ENCODE measurements at places on chromosomes 16 and 17.

DNA sequence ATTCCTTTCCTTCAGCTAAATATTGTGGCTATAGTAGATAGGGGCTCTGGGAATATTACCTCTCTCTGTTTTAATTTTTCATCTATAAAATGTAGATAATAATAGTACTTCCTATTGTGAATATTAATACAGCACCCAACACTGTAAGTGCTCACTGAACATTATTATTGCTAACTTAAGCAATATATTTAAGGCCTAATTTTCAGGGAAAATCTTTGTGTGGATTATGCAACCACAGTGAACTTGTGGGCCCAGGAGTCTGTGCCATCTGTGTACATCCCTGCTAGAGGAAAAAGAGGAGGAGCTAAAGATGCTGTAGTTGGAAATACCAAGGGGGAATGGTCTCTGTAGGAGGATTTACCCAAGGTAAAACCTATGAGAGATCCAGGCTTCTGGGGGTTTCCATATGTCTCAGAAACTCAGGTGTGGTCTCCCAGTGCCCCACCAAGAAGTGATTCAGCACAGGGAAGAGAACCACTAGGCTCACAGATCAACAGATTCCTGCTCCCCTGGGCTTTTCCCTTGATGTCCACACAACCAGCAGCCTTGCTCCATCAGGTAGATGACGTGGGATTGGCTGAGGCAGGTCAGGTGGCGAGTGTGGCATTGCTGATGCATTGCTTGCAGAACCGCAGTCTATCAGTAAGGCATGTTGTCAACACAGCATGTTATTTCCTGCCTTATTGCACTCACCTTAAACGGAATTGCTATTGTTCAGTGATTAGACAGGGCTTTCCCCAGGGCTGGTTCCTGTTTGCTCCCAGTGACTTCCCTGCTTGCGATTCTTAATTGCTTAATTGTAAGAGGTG is 1.6 kb upstream of the N4BP1 start:
- H3K27ac ChIP-seq = peak overlapping the region; percentile 98
- H3K4me1 ChIP-seq = peaks cover 52% of the 10 kb centered on the region
- H3K27me3 ChIP-seq = no peaks in the 10 kb centered on the region
- peak; percentile 90 for DNase-seq
- peak overlapping the region; percentile 70 for H3K4me3 ChIP-seq
- H3K36me3 ChIP-seq = peaks cover 7% of the 10 kb centered on the region

DNA sequence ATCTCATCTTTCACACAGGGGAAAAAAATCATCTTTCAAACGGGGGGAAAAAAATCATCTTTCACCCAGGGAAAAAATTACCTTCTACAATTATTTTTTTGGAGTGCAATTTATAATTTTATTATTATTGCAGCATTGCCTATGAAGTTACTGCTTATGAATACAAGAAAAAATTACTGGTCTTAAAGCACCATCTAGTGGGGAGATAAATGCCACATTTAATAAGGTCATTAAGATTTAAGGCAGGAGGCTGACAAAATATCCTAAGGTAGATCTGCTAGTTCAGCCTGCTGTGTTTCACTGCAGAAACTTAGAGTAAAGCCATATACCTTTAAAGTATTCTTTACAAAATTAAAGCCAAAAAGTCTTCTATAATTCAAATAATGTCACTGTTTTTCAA is 13.7 kb downstream of the SHCBP1 start:
- no peak overlapping the region for H3K27ac ChIP-seq
- DNase-seq = no peak
- H3K27me3 ChIP-seq = no peaks in the 10 kb centered on the region
- H3K4me3 ChIP-seq = no peak overlapping the region
- peaks cover 47% of the 10 kb centered on the region for H3K36me3 ChIP-seq

DNA sequence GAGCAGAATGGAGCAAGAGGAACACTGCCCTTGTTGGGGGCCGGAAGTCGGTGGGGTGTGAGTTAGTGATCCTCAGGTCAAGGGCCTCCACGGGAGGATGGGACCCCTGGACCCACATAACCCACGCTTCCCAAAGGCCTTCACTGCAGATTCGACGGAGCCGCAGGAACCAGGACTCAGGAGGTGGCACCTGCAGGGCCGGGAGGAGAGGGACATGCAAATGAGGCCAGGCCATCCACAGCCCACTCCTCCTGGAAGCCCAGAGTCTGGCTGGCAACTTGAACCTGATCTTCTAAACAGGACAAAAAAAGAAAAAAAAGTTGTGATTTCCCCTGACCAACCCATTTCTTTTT is 299.9 kb downstream of the SOX9 start:
- DNase-seq = no peak
- H3K4me1 ChIP-seq = peaks cover 6% of the 10 kb centered on the region
- no peaks in the 10 kb centered on the region for H3K36me3 ChIP-seq
- no peak overlapping the region for H3K4me3 ChIP-seq
- no peak overlapping the region for H3K27ac ChIP-seq

GRCh38 chr17:6475411-6475810 is 31.2 kb downstream of the PIMREG start:
- no peaks in the 10 kb centered on the region for H3K27me3 ChIP-seq
- H3K36me3 ChIP-seq = no peaks in the 10 kb centered on the region
- DNase-seq = no peak
- H3K27ac ChIP-seq = no peak overlapping the region
- H3K4me1 ChIP-seq = no peaks in the 10 kb centered on the region

GRCh38 chr16:3515897-3516296 is 15.1 kb downstream of the CLUAP1 start:
- no peak for DNase-seq
- H3K4me1 ChIP-seq = peaks cover 14% of the 10 kb centered on the region
- peaks cover 41% of the 10 kb centered on the region for H3K36me3 ChIP-seq
- no peaks in the 10 kb centered on the region for H3K27me3 ChIP-seq

DNA sequence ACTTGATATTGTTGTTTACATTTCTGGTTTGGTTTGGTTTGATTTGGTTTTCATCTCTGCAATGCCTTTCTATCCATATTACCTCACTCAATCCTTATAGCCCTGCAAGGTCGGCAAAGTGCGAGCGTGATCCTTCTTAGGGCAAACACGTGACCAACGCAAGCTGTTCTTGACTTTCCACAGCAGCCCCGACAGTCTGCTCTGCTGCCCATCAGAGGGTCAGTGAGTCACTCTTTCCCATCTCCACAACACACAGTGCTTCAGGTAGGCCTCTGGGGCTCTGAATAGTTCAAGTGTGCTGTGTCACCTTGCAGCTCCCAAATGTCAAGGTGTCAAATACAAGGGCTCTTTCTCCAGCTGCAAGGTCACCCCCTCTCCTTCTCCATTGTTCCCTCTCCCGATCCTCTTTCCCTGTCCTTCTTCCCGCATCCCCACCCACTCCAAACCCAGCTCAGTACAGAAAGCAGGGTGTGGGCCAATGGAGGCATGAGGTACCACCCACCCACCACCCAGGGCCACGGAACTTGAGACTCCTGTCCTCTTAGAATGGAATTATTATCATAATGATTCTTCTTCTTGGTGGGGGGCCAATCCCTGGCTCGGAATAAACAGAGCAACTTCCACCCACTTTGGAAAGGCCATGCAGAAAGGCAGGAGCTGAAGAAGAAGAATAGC is 139.7 kb downstream of the SLC39A11 start:
- no peak for DNase-seq
- no peak overlapping the region for H3K27ac ChIP-seq
- H3K36me3 ChIP-seq = no peaks in the 10 kb centered on the region

DNA sequence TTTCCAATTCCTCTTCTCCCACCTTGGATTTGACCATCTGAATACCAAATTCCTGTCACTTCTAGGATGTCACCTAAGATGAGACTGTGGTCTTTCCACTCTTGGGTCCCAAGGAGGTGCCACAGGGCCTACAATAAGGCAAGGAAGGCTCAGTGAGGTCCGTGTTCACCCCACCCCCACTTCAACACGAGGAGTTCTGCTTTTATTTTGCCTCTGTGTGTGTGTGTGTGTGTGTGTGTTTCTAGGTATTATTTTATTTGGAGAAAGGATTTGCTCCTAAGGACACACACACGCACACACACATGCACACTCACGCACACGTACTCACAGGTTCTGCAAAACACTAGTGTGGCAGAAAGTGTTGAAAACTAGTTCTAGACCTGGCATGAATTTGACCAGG is 24.5 kb upstream of the PHOSPHO1 start:
- no peak overlapping the region for H3K27ac ChIP-seq
- H3K4me1 ChIP-seq = peaks cover 4% of the 10 kb centered on the region

GRCh38 chr16:56688762-56689161 is 6.5 kb downstream of the MT1X start:
- H3K36me3 ChIP-seq = peaks cover 9% of the 10 kb centered on the region
- peaks cover 3% of the 10 kb centered on the region for H3K27me3 ChIP-seq
- H3K4me3 ChIP-seq = no peak overlapping the region
- no peak for DNase-seq
- peaks cover 10% of the 10 kb centered on the region for H3K4me1 ChIP-seq

GRCh38 chr17:75783069-75783783 is 1.4 kb upstream of the UNK start:
- peak; percentile 42 for DNase-seq
- peak overlapping the region; percentile 91 for H3K4me3 ChIP-seq
- peaks cover 48% of the 10 kb centered on the region for H3K4me1 ChIP-seq
- H3K36me3 ChIP-seq = peaks cover 37% of the 10 kb centered on the region

DNA sequence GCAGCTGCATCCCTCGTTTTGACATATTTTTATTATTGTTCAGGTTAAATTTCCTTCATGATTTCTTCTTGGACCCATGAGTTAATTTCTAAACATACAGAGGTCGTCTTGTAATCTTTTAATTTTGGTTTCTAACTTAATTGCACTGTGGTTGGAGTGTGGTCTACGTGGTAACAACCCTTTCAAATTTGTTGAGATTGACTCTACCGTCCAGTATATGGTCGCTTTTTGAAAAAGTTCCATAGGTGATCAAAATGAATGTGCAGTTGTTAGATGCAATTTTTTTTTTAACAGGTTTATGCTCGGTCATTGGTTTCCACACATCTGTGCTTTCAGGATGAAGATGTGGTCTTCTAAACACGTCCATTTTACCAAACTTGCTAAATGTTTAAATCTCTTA is 11.0 kb upstream of the SLC6A4 start:
- H3K27me3 ChIP-seq = peaks cover 2% of the 10 kb centered on the region
- DNase-seq = no peak
- no peak overlapping the region for H3K4me3 ChIP-seq
- peaks cover 35% of the 10 kb centered on the region for H3K36me3 ChIP-seq

GRCh38 chr17:48809182-48809581 is 7.8 kb downstream of the TTLL6 start:
- DNase-seq = no peak
- no peaks in the 10 kb centered on the region for H3K36me3 ChIP-seq
- peaks cover 20% of the 10 kb centered on the region for H3K27me3 ChIP-seq
- no peak overlapping the region for H3K4me3 ChIP-seq
- no peaks in the 10 kb centered on the region for H3K4me1 ChIP-seq

DNA sequence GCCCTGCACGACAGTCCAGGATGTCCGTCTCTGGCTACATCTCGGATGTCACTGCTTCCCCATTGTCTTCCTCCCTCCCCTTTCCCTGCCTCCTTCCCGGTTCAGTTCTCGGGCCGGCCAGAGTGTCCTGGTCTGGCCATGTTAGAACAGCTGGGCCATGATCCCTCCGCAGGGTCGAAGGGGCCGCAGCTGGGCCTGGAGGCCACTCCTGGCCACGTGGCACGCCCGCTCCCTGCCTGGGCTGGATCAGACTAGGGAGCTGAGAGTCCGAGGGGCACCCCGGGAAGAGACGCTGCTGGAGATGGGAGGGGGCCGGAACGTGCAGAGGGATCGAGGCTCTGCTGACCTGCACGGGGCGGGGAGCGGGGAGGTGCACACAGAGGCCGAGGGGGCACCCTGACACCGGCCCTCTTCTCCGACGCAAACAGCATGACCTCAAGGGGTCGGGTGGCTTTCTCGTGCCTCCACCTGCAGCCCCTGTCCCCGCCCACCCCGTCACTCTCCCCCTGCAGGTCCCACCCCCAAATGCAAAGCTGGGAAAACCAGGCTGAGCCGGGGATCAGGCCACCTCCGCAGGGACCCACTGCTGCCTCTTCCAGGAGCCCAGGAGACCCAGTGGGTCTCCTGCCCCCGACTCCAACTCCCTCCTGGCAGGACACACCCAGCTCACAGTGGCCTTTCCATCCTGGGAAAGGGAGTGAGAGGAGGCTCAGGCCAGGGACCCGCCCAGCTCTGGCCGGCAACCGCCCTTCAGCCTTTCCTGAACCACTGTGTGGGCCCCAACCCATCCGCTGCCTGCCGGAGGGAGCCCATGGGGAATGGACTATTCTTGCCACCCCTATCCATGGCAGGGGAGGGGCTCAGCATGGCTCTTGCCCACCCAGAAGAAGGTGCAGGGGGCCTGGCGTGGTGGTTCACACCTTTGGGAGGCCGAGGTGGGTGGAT is 38.5 kb downstream of the CTU2 start:
- peak overlapping the region; percentile 93 for H3K27ac ChIP-seq
- H3K27me3 ChIP-seq = no peaks in the 10 kb centered on the region
- H3K4me3 ChIP-seq = peak overlapping the region; percentile 58
- peaks cover 9% of the 10 kb centered on the region for H3K36me3 ChIP-seq

DNA sequence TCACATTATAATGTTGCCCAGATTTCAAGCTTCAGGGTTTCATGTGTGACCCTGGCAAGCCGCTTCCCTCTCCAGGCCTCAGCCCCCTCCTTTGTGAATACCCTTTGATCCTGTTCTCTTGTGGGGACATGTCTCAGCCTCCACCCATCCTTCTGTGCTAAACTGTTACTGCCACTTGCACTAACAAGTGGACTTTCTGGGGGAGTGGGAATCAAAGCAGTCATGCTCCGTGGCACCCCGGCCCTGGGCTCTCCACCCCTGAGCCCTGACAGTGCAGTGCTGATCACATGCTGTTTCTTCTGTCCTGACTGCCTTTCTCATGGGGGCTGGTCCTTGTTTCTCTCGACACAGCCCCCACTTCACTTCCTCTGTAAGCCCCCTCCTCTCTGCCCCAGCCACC is 9.7 kb upstream of the DCAF7 start:
- H3K4me3 ChIP-seq = no peak overlapping the region
- H3K27ac ChIP-seq = no peak overlapping the region
- H3K36me3 ChIP-seq = no peaks in the 10 kb centered on the region
- no peak for DNase-seq

GRCh38 chr16:65071433-65072311 is 50.2 kb downstream of the CDH11 start:
- no peaks in the 10 kb centered on the region for H3K27me3 ChIP-seq
- no peaks in the 10 kb centered on the region for H3K4me1 ChIP-seq
- H3K27ac ChIP-seq = no peak overlapping the region
